ENCODE measurements at places on chromosomes 2 and 18.

DNA sequence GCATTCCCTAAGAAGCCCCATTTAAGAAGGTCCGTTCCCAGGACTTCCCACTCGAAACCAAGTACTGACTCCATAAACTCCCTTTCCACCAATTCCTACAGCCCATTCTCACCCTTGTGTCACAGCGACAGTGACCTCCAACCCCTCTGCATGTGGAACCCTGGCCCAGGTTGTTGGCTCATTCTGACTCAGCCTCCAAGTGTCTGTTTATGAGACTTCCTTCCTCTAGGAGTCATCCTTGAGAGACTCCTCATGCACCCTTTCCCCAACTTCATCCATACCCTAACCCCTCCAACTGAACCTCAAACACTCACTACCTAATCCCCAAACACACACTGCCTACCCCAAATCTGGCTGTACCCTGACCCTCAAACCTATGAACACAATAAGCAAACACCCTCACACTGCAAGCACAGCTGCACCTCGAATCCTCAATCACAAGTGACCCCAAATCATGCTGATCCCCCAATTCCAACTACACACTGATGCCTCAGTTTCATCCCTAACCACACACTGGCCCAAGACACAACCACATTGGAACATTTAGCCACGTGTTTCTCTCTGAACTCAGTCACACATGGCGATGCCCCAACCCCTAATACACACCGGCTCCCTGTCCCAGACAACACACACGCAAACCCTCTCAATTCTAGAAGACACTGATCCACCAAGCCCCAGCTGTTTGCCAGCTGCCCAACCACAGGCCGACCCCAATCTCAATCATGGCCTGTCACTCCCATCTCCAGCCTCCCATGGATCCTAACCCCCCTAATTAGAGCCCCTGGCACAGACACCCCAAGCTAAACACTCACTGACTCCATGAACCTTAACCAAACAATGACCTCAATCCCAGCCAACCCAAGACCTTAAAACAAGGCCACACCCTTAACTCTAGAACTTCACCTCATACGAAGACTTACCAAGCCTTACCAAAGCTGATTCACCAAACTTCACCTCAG, 219.6 kb downstream of the CYP26B1 start:
- no peak for DNase-seq

DNA sequence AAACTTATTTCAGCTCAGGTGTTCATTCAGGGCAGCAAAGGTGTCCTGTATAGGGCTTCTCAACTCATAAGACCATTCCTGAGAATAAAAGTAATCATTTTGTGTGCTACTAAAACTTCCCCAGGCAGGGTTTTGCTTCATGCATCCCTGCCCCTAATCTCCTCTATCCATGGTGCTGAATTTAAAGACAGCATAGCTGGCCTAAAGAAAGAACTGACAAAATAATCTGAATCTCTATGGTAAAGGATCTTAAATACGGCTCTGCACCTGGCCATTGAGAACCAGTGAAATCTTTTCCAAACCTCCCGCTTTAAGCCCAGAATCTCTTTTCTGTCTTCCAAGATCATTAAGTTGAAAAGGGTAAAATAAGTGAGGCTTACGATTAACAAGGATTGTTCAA, 292.1 kb upstream of the KLHL29 start:
- no peak for DNase-seq

- DNase-seq, result peak; percentile 39
These were observed 591.0 kb downstream of the ARHGAP15 start for GRCh38 chr2:143720095-143720664.

GRCh38 chr2:159199761-159200465, 86.6 kb downstream of the WDSUB1 start:
- no peak for DNase-seq

GRCh38 chr2:226031647-226032501, 632.4 kb downstream of the NYAP2 start:
- no peak for DNase-seq

DNA sequence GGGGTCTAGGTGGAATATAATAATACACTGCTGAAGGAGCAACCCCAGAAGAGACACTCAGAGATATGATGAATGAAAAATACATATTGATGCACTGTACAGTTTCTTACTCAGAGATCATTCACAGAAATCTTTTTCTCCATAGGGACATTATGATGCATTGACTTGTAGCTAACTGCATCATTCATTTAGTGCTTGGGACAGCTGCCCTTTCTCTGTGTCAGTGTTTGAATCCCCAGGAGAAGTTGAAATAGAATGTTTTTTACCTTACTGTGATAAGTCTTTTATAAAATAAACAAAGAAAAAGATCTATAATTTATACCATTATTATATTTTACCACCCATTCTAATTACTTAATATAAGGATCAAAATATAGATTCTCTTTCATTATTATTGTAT, 91.7 kb upstream of the DSEL start:
- DNase-seq, result no peak

DNA sequence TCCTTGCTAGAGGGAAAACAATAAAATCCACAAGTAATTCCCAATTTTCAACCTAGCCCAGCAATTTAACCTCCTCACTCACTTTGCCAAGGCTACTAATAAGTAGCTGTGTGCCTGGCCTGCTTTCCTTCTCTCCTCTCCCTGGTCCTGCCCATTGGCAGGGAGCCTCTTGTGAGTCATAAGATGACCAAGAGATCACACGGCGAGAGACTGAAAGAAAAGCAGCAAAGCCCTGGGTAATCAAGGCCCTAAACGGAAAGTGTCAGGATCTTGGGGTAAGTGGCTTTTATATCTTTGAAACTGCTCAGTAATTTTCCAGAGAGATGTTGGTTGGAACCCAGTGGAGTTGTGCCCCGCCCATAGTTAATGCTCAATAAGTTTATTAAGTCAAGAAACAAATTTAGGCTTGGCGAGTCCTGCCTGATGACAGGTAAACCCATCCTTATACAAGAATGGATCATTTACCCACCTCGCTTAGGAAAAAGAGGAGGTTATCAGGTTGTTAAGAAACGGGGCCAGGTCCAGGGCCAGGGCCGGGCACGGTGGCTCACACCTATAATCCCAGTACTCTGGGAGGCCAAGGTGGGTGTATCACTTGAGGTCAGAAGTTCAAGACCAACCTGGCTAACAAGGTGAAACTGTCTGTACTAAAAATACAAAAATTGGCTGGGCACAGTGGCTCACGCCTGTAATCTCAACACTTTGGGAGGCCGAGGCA, 10.0 kb upstream of the ADAM17 start:
- no peak for DNase-seq

GRCh38 chr18:29531746-29532145, 1354.8 kb upstream of the CDH2 start:
- DNase-seq, result no peak

DNA sequence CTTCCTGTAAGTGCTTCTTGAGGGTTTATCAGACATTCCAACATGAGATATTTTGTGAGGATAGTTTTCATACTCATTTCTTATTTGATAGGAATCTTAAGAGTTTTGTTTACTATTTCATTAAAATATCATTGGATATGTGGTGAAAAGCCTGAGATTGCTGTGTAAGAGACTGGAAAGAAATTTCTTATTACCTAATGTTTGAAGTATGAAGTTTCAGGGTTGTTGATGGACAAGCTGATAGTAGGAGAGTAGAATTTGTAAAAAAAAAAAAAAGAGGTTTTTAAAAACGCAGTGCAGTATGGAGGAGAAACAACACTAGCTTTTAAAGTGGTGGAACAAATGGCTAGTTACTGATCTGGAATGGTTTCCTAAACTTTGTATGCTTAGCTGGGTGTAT, 7.7 kb downstream of the EPB41L5 start:
- no peak for DNase-seq

DNA sequence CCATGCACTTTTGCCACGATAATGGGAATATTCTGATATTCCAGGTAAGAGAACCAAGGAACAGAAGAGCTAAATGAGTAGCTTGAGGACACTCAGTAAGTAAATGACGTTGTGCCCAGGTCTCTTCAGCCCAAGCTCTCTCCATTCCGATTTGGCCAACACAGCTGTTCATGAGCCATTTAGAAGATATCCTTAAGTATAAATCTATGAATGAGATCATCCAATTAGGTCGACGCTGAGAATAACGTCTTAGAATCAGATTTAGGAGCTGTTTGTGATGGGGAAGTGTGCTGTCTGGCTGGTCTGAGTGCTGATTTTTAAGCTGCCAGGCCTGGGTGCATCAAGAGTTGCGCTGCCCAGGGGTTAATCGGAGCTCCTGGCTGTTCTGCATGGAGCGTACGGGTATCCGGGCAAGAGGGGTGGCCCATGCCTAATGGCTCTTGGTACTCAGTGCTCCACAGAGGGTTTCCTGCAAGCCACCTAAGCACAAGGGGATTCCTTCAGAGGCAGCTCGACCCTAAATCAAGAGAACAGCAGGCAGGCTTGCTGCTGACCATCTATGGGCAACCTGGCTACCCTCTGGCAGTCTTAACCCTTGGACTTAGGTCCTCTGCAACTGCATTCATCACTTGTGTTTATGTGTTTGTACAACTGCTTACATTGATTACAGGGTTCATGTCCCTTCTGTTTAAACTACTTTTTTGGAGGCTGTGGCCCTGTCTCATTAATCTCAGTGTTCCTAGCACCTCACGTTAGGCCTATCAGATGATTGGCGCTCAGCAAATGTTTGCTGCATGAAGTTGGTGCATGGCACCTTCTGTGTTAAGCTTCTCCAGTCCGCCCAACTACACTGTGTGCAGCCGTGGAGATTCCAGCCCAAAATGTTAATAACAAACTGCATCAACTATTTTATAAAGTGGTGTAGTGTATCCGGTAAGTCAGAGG, 31.9 kb downstream of the SOX11 start:
- no peak for DNase-seq

DNA sequence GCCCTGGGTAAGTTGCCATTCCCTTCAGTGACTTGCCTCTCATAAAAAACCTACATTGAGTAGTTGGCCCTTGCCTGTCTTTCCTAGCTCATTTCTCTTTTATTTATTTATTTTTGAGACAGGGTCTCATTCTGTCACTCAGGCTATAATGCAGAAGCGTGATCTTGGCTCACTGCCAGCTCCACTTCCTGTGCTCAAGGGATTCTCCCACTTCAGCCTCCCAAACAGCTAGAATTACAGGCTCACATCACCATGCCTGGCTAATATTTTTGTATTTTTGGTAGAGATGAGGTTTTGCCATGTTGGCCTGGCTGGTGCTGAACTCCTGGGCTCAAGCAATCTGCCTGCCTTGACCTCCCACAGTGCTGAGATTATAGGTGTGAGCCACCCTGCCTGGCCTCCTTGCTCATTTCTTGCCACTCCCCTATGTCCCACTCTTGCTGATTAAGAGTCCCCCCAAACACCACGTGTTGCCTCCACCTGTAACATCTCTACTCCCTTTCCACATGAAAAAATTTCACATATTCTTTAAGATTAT, 12.6 kb downstream of the EVA1A start:
- DNase-seq, result no peak

- DNase-seq, result no peak
These were observed 18.8 kb downstream of the MAPK4 start for GRCh38 chr18:50578651-50579050.

GRCh38 chr2:172348555-172349288, 78.7 kb upstream of the ITGA6 start:
- no peak for DNase-seq

DNA sequence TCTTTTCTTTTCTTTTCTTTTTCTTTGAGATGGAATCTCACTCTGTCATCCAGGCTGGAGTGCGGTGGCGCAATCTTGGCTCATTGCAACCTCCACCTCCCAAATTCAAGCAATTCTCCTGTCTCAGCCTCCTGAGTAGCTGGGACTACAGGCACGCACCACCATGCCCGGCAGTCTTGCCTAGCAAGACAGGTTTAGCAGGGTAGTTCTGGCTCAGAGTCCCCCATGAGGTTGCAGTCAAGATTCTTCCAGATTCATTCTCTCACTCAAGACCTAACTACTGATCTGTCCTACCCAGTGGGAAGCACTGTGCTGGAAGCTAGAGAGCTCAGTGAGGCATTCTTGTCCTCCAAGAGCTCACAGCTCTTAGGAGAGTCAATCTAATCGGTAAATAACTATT, 17.6 kb upstream of the ZAP70 start:
- DNase-seq, result no peak

- DNase-seq, result no peak
These were observed 1037.7 kb upstream of the SLC39A10 start for GRCh38 chr2:194619366-194619765.

GRCh38 chr2:223102040-223102400, 50.0 kb downstream of the KCNE4 start:
- no peak for DNase-seq

DNA sequence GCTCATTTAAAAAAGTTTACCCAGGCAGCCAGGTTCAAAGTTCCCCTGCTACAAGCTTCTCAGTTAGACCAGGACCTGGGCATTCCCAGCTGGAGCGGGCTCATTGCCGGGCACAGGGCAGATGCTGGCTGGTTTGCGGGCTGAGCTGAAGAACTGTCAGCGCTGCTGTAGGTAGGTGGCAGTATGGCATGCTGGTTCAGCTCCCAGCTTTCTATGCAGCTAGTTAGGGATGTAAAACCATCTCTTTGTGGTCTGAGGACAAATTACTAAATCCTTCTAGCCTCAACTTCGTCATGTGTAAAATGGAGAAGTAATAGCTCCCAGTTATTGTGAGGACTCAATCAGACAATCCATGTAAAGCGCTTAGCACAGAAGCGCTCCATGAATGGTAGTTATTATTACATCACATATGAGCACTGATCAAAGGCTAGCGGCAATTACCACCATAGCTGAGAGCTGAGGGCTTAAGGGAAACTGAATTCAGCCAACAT, 2.4 kb upstream of the LDLRAD4 start:
- DNase-seq, result peak; percentile 35

DNA sequence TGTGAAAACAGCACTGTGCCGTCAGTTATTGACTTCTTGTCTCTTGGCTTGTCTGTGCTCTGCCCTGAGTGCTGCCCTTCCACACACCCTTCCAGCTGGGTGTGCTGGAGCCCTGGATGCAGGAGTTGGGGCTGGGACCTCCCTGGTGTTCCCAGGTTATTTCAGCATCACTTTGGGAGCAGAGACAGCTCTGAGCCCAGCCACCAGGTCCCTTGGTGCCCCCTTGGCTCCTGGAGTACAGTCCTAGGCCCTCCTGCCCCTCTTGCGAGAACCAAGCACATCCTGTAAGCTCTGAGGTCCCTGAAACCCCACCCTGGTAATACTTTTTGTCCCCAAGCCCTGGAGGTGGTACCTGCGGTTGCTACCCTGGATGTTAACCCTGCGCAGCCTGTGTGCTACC, 24.3 kb downstream of the BOK start:
- DNase-seq, result no peak

GRCh38 chr2:149099298-149099697, 60.8 kb downstream of the LYPD6B start:
- no peak for DNase-seq

GRCh38 chr2:193693758-193694157, 1499.0 kb upstream of the TMEFF2 start:
- DNase-seq, result no peak

DNA sequence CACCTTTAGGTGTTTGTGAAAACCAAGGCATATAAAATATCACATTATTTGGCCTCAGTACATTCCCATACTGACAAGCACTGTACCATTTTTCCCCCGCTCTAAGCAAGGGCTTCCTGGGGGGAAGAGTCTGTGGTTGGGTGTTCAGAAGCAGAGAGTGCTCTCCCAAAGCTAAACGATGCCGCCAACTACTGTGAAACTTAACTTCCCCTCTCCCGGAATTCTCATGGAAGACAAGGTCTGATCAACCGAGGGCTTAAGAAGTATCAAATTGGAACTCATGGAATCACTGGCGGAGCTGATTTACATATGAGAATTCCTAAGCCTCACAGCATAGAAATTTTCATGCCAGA, 433 bp upstream of the MFF start:
- no peak for DNase-seq

GRCh38 chr2:1521191-1521877, 108.1 kb downstream of the TPO start:
- DNase-seq, result no peak

- no peak for DNase-seq
These were observed 1621.3 kb downstream of the SUCLG1 start for GRCh38 chr2:82837588-82838304.

- DNase-seq, result no peak
These were observed 35.6 kb downstream of the PXDN start for GRCh38 chr2:1708476-1709334.
